ENCODE measurements at places on chromosomes 3 and 15.

DNA sequence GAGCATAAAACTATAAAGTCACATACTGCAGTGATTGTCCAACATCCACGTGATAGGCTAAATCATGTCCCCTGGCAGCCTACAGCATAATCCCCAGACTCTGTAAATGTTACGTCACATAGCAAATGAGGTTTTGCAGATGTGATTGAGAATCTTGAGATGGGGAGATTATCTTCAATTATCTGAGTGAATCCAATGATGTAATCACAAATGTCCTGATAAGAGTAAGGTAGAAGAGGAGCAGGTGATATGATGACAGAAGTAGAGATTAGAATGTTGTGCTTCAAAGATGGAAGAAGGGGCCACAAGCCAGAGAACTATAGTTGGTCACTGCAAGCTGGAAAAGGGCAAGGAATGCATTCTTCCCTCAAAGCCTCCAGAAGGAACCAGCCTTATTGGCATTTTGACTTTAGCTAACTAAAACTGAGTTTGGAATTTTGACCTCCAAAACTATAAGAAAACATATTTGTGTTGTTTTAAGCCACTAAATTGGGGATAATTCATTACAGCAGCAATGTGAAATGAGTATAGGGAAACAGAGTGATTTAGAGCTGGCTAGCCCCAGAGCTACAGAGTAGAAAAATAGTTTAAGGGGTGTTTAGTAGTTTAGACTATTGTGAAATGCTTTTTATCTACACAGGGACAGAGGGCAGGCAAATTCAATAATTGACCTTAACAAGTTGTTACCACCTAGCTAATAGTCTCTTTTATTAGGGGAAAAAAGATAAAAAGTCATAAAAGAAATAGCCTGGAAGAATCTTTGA is 15.2 kb downstream of the SLC2A2 start:
- DNase-seq = no peak

DNA sequence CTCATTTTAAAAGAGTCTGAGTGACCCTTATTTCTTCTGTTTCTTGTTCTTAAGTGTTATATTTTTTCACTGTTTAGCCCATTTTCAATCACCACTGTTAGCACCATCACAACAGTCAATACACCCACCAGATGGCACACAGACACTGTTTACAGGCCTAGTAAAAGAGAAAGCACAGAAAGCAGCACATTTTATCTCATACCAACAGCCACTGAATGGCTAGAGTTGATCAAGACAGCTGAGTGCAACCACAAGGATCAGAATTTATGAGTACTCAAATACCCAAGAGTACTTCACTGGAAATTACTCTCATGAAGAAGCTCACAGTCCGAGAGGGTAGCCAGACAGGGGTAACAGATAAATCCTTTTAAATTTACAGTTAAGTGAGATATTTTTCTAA is 127.0 kb downstream of the TFDP2 start:
- DNase-seq = no peak

GRCh38 chr15:94186770-94187331 is 44.5 kb upstream of the MCTP2 start:
- DNase-seq = no peak

GRCh38 chr3:186821429-186822387 is 15.4 kb upstream of the RFC4 start:
- peak; percentile 15 for DNase-seq

DNA sequence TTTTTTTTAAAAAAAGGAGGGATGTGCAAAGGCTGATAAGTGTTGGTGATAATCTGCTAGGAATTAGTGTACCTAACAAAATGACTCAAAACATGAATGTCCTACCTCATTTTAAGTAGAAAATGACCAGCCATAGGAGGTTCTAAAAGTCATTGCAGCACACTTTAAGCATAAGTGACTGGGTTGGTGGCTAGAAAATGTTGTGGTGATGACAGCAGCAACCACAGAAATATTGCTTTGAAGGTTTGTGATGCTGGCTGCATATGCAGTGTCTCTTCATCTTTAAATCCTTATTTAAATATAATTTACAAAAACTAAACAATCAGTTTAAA is 55.2 kb downstream of the CMSS1 start:
- no peak for DNase-seq

DNA sequence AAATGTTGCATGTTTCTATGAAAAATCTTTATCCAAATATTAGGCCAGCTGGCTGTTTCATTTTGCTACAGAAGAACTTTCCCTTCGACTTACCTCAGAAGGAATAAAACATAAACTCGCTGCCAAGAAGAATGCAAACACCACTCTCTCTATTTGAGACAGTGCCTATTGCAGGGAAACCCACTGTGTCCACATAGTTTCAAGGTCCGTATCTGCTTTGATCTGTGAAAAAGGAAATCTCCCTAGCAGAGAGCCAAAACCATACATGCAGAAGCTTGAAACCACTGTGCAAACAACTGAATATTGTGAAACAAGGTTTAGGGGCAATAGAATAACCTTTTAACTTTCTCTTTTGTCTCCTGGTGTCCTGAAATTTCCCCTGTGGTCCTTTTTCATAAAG is 35.0 kb upstream of the CAPN7 start:
- no peak for DNase-seq

DNA sequence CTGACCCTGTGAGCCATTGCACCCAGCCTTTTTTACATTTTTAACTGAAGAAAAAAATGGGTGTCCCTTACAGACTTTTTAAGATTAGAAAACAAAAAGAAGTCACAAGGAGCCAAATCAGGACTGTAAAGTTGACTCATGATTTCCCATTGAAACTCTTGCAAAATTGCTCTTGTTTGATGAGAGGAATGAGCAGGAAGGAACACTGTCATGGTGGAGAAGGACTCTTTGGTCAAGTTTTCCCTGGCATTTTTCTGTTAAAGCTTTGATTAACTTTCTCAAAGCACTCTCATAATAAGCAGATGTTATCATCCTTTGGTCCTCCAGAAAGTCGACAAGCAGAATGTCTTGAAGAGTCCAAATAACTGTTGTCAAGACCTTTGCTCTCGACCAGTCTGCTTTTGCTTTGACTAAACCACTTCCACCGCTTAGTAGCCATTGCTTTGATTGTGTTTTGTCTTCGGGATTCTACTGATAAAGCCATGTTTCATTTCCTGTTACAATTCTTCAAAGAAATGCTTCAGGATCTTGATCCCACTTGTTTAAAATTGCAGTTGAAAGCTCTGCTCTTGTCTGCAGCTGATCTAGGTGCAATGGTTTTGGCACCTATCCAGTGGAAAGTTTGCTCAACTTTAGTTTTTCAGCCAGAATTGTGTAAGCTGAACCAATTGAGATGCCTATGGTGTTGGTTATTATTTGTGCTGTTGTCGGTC is 369.4 kb downstream of the MAGI1 start:
- no peak for DNase-seq

DNA sequence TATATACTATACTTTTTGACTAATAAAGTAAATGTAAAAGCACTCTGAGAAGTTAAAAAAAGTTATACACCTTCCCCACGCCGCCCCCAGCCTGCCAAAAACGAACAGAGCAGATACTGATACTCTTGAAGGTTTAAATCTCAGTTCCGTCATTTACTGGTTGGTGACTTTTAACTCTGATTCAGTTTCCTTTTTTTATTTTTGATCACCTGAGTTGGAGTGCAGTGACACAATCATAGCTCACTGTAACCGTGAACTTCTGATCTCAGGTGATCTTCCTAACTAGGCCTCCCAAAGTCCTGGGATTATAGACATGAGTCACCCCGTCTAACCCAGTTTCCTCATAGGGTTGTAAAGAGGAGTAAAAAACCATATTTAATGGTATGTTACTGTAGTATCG is 3.3 kb upstream of the TIPIN start:
- no peak for DNase-seq

GRCh38 chr3:32709346-32709745 is 24.4 kb downstream of the CNOT10 start:
- no peak for DNase-seq

DNA sequence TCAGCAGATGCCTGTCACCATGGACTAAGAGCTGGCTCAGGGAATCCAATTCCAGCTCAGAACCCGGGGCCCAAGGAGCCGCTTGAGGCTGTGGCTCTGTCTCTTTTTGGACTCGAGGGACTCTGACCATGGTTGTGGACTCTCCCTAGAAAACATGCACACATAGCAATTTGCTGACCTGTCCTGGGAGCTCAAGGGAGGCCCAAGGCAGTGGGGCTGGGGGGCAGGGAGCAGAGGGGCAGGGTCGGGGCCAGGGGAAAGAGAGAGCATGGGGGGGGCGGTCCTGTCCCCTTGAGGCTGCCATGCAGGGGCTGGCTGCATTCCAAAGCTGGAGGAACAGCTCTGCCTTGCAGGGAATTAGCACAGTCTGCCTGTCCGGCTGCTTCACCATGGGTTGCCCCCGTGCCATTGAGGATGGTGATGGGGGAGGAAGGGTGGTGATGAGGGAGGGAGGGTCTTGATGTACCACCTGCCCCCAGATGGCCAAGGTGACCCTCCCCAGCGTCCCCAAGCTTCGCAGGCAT is 190.1 kb downstream of the GOLGA6L6 start:
- DNase-seq = no peak

DNA sequence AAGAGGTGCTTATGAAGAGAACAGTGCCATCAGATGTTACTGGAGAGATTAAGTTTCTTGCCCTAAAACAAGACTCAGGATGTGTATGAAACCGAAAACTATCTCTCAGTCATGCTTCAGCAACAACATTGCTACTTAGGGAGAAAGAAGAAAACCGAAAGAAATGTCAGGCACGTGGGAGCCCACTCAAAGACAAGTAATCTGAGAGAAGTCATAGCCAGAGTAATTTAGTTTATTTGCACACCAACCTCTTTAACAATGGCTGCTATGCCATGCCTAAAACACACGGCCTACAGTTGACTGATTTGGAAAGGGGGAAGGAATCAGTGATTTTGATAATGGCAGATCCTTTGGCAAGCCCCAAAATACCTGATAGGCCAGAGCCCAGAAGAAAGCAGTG is 162.9 kb downstream of the TIGIT start:
- no peak for DNase-seq

GRCh38 chr15:32893421-32893820 is 175.6 kb downstream of the GREM1 start:
- no peak for DNase-seq

DNA sequence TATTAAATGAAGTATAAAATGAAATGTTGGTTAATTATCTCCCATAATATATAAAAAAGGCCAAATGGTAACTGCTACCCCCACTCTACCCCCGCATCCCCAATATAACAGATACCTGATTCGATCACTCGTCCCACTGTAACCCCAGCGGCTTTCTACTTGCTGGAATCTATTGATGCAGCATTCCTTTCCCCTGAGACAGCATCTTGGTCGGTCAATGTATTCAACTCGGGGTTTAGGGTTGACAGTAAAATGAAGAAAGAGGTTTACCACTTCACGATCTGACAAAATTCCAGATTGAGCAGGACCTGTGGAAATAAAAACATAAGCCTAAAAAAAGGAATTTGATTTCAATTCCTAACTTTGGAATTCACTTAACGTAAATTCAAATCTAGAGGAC is 18.6 kb upstream of the C15orf40 start:
- DNase-seq = no peak

DNA sequence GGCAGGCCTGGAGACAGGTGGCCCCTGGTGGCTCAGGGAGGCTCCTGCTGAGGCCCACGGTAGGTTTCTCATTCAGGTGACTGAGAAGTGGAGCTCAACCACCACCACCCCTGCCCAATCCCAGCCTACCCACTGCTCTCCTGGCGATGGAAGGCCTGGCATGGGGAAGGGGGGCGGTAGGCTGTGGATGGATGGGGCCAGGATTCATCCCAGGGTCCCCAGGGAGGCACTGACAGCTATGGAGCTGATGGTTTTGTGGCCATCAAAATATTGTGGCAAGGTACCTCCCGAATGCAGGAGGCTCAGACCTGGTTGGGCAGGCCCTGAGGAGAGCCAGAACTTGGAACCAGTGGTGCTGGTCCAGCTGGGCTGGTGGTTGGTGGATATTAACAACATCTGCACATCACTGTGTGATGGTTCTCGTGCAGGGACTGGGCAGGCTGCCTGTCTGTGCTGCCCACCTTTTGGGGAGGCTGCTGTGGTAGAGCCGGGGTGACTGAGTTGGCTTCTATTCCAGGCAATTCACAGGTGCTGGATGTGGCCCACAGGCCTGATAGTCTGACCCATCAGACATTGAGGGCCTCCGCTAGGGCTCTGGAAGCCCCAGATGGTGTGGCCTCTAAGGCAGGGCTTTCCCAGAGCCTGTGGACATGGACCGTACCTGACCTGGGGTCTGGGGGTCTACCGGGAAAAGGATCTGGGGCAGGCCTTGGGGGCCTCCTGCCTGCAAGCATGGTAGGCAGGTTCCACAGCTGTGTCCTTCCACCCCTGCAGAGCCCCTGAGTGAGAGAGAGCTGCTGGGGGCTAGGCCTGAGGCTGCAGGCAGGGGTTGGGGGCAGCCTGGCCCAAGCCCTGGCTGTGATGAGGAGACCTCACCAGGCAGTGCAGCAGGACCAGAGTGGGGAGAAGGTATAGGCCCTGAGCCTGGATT is 3.4 kb downstream of the ZBTB47 start:
- DNase-seq = no peak

DNA sequence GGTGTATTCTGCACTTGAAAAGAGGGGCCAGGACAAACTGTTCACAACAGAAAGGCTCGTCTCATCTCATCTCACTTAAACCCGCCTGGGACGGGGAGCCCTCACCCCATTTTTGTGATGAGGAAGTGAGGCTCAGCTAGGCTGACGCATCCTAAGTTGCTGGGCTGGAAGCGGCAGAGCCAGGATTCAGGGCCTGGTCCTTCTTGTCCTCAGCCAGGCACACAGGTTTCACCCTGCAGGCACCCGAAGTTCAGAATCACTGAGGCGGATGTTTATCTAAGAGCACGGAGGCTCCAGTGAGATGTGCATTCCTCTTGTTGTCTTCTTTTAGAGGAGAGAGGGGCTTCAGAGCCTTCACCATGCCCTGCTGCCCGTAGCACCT is 51.1 kb upstream of the PLXNA1 start:
- no peak for DNase-seq

DNA sequence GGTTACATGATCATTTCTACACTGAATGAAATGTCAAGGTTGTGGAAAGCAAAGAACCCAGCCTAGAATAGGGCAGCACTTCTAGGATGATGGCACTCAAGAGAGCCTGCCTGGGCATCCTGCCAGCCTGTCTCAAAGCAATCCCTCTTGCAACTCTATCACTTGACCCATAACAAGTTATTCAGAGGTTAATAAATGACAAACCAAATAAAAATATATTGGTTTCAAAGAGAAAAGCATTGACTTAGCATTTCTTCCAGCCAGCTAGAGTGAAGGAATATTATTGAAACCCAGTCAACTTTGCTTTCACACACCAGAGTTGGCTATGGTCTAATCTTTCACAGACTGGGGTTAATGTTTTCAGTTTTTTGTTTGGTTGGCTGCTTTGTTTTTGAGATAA is 214.6 kb upstream of the UBE2E2 start:
- no peak for DNase-seq

GRCh38 chr15:23447107-23447500 is at the start of gene GOLGA6L2:
Gene GOLGA6L2 (minus strand): TSS chr15:23447243. CDS start chr15:23447181, 62 bp downstream.
- no peak for DNase-seq

All from endothelial cell (in vitro differentiated cells).